HTR-8/SVneo (cell line): ENCODE measurements at places on chromosomes 5 and 9.

- no peak for DNase-seq
These were observed 34.8 kb downstream of the ITGA2 start for GRCh38 chr5:53023969-53024368.

DNA sequence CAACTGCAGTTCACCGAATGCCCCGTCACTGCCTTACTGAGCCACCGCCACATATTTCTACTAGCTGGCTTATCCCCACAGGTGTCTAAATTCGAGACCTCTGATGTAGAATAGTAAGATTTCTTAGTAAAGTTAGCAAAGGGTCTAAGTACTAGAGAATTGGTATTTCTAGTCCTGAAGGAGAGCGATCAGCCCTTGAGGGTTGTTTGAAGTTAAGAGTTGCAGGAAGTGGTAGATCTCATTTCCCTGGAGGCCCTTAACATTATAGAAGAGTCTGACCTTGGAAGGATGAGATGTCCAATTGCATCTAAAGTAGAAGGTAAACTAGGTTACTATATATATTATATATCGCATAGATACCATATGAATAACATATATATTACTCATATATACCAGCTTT lies 451.8 kb downstream of the CCDC171 start:
- no peak for DNase-seq

DNA sequence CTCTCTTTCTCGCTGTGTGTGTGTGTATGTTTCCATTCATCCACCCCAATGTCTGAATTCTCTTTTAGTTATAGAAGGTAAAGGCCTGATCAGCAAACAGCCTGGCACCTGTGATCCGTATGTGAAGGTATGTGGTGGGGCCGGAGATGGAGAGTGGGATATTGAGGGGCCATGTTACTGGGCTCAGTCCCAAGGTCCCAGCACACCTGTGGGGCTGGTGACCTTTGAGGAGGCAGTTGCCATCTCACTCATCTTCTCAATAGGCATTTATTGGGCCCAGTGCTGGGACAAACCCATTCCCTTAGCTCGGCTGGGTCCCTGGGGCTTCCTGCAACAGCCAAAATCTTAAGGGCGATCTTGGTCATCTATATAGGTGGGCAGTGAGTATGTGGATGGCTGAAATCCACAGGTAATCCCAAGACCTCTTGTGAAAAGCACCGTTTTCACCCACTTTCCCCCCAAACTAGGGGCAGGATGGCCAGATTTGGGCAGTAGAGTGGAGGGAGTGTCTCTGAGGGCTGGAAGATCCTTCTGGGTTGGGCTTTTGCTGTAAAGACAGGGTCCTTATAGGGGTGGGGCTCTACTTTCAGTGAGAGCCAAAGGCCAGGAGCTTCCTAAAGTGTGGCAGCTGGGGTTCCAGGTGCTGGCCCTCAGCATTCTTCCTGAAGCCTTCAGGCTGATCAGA lies 19.6 kb downstream of the RGS3 start:
- DNase-seq = no peak

- peak; percentile 10 for DNase-seq
These were observed 58.6 kb downstream of the STARD4 start for GRCh38 chr5:111453747-111454146.

DNA sequence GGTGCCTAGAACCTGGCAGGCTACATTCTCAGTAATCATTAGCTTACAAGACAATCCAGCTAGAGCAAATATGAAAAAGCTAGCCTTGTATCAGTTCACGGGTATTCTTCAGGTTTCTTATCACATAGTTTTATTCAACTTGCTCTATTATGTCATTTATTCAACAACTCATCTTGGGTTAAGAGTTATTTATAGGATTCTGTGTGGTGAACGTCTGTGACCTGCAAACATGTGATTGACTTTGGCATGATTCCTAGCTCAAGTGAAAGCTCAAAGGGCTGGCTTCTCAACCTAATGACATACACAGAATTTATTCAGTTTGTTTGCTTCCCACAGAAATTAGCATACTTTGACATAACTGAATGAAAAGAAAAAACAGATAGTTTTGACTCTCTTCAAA lies 173.1 kb downstream of the PLPPR1 start:
- DNase-seq = no peak

DNA sequence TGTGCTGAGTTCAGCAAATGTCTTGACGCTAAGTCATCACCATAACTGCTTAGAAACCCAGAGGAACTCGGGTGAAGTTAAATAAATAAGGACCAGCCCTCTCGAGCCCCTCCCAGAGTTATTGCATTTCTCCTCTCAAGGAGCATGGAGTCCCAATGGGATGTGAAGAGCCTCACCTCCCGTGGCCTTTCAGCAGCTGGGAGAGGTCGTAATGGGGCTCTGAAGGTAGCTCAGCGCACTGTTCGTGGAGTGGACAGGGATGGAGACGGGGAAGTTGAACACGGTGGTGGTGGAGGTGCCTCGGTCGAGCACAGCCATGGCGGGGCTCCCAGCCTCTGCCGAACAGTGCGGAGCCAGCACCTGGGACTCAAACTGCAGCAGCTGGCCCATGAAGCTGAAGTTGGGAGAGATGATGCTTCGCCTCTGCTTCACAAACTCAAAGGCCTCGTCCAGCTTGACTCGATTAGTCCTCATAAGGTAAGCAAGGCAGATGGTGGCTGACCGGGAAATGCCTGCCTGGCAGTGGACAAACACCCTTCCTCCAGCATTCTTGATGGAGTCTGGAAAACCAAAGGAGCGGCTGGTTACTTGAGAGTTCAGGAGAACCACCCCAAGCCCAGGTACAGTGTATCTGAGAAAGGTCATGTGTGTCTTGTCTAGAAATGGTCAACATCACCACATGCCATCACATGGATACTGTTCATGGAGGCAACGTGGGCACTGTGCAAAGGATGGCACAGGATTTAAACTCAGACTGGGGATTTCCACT lies 2.2 kb downstream of the DUSP1 start:
- DNase-seq = no peak

- no peak for DNase-seq
These were observed 19.2 kb downstream of the COL15A1 start for GRCh38 chr9:98962861-98963260.

DNA sequence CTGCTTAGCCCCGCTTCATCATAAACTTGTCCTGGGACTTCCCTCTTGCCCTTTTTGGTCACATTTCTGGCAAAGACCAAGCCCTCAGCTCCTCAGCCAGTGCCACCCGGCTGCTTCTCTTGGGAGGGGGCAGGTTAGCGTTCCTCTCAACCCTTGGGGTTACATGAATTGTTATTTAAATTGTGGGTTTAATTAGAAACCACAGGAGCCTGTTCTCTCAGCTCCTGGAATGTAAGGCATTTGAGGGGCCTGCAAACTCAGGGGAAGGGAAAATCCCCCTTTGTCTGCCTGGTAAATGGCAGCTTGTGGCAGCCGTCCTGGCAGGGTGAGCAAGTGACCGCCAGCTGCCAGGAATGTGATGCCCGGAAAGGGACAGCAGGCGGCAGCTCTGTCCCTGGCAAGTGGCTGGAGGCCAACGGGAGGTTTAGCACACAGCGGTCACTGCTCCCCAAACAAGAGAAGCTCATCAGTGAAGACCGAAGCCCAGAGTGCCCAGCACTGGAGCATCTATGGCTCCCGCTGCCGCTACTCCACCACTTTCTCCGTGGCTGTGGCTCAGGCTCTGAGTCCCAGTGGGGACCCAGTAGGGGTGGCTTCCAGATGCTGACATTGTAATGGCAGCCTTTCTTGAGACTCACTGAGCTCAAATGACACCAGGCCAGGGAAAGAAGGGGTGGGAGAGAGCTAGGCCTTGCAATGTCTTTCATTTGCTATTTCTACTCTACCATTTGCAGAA lies 51.7 kb downstream of the SHB start:
- peak; percentile 29 for DNase-seq
